ENCODE measurements at places on chromosomes 2 and 18.

GRCh38 chr2:46471-47345 is at the start of gene FAM110C:
Gene FAM110C, minus strand, starts transcription at chr2:46505. Its CDS starts 120 bp downstream, at chr2:46385.
- no peak for DNase-seq

- no peak for DNase-seq
Measured at GRCh38 chr2:7621018-7621814, 704.0 kb downstream of the RNF144A start.

DNA sequence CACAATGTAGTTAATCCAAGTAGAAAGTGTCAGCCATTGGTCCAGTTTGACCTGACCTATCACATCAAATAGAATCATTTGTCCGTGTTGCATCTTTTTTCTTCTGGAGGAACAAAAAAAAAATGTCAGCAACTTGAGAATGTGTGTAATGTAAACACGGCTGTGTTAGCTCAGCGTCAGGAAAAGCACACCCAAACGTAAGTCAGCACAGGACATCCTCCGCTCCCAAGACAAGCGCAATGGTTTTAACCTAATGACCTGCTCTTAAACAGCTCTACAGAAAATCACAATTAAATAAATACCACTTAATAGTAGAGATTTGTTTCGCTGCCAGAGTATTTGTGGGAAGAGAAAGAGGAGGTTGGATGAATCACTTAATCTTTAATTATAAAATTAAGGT is 59.4 kb downstream of the OSR1 start:
- peak; percentile 92 for DNase-seq

GRCh38 chr18:48667276-48668254 is 128.7 kb downstream of the CTIF start:
- DNase-seq, result no peak

- DNase-seq, result peak; percentile 95
Measured at GRCh38 chr2:240579771-240580614, 6.5 kb upstream of the CAPN10 start.

DNA sequence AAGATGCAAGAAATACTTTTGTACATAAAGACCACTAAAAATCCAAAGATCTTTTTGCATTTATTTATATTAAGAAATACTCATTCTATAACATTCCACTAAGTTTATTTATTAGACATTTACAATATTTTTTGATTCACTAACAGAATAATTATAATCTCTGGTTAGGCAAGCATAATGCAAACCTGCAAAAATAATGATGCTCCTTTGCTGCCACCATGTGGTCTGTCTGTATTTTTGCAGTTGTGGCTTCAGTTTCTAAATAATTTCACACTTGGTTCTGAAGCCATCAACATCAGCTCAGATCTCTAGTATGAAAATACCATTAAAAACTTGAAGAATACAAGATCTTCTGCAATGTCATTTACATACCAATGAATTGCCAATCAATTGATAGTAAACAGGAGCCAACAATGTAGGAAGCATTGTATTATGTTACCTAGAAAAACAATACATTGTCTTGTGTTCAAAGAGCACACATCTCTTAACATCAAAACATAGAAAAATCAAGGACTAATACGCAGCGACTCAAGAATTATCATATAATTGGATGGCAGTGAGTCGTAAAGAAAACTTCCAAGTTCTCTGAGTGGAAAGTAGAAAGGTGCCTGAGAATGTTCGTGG is 28.8 kb upstream of the WDR75 start:
- DNase-seq, result peak; percentile 79

GRCh38 chr18:78924301-78924700 is 55.3 kb upstream of the SALL3 start:
- no peak for DNase-seq

- no peak for DNase-seq
Measured at GRCh38 chr2:150531591-150531990, 44.1 kb upstream of the RND3 start.

GRCh38 chr2:30781961-30782533 is 25.2 kb downstream of the CAPN13 start:
- no peak for DNase-seq

- no peak for DNase-seq
Measured at GRCh38 chr2:41937464-41937906, 110.3 kb upstream of the PKDCC start.

DNA sequence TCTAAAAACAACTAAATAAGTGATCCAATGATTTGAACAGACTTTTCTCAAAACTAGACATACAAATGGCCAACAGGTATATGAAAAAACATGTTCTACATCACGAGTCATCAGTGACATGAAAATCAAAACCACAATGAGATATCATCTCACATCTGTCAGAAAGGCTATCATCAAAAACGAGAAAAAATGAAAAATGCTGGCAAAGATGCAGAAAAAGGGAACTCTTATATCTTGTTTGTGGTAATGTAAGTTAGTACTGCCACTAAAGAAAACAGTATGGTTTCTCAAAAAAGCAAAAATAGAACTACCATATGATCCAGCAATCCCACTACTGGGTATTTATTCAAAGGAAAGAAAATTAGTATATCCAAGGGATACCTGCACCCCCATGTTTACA is 255.3 kb upstream of the FBXO11 start:
- no peak for DNase-seq

DNA sequence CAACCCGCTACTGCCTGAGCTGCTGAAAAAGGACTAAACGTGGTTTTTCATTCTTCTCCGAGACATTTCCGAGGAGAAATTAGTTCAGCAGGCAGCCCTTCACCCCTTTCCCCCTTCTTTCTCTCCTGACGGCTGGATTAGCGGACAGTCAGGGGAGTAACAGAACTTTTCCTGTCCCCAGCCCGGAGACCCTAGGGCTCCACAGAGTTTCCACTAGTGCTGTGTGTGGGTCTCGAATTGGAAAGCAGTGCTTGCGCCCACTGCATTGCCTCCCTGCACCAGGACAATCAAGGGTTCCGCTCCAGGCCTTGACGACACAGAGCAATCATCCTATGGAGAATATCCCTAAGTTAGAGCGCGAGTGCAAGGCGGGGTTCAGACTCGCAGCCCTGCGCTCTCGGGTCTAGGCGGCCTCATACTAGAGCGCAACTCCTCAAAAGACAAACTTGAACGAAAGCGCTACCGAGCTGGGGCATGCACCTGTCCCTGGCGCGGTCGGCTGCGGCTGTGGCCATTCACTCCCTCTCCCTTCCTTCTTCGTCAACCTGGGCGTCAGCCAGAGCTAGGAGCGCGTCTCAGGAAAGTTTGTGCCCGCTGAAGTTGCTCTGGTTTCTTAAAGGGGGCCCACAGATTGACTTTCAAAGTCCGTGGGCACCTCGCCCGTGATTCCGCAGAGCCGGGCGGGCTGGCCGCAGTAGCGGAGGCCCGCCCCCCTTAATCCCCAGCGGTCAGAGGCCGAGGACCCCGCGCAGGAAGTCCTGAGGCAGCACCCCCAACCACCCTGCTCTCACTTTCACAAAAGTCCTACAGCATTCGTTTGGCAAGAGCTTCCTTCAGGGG is 801 bp downstream of the OSR1 start:
- peak; percentile 28 for DNase-seq

- DNase-seq, result no peak
Measured at GRCh38 chr2:79782576-79783452, 270.0 kb downstream of the CTNNA2 start.

GRCh38 chr2:181520253-181520652 is 63.1 kb downstream of the ITGA4 start:
- DNase-seq, result no peak

- no peak for DNase-seq
Measured at GRCh38 chr2:166841679-166842078, 46.6 kb upstream of the XIRP2 start.

- DNase-seq, result peak; percentile 13
Measured at GRCh38 chr2:227222292-227222691, 57.9 kb downstream of the COL4A3 start.

- DNase-seq, result no peak
Measured at GRCh38 chr2:5377323-5377722, 314.9 kb upstream of the SOX11 start.

DNA sequence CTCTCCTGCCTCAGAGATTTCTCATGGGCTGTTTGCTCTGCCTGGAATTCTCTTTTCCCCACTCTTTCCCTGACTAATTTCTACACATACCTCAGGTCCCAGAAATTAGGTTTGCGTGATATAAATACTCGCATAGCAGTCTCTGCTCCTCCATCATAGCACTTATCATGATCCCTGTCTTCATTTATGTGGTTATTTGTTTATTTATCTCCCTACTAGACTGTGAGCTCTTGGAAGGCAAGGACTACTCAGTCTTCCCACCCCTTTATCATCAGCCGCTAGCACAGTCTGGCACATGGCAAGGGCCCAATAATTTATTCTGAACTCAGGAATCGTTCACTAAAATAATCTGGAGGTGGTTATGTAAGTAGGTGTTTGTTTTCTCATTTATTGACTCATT is 79.3 kb downstream of the ADCYAP1 start:
- DNase-seq, result no peak

DNA sequence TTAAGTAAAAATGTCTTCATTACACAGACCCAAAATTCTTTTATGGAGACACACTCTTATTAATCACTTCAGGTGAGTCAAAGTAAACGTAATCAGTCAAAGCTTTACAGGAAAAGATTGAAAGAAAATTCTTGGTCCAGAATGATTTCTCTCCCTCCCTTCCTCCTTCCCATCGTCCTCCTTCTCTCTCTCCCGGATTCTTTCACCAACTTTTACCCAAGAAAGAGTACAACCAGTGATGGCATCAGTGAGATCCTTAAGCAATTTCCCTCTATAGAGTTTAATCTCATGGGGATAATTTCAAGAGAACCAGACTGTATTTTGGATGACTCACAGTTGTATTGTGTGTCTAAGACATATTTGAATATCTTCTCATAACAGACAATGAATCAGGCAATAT is 258.1 kb downstream of the ALK start:
- DNase-seq, result peak; percentile 6

DNA sequence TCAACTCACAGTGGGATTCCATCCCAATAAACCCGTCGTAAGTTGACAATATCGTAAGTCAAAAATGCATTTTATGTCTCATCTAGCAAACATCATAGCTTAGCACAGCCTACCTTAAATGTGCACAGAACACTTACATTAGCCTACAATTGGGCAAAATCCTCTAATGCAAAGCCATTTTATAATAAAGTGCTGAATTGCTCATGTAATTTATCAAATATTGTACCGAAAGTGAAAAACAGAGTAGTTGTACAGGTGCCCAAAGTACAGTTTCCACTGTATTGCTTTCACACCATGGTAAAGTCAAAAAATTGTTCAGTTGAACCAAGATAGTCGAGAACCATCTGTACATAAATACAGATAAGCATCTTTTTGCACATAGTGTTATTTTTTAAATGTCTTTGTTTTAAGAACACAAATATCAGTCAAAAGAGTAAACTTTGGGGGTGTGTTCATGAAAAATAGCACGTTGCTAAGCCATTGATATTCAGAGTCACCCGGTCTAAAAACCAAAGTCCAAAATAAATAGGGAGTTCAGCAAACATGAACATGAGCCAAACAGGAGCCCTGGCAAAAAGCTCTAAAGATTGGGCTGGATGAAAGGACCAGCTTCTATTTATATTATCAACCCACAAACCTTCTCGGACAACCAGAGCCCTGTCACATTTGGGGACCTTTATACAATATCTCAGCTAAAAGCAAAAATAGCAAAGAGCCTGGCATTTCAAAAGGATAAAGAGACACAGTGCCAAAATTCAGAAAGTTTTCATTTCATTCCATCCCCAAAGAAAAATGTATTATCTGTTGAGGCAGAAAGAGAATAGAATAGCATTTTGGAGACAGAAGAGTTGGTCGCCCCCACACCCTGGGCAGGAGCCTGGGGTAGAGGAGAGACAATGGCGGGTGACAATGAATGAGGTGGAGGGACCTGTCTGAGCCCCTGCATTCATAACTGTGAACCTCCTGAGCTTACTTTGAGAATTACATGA is 105.9 kb upstream of the SH3BP4 start:
- DNase-seq, result no peak

DNA sequence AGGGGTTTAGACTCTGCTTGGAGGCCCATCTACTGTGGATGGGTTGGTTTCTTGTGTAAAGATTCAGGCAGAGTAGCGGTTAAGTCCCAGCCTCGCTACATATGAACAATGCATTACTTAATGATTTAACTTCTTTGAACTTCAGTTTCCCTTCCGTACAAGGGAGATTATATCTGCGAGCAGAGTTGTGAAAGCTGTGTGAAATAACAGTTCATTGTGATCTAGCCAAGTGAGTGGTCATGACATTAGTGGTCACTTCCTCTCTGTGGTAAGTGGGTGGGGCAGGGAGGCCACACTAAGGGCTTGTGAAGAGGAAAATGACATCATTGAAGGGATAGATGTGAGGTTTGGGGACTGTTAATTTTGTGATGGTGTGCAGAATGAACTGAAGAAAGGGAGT is 14.1 kb upstream of the MEX3C start:
- peak; percentile 52 for DNase-seq

- no peak for DNase-seq
Measured at GRCh38 chr18:5144629-5145028, 52.4 kb downstream of the AKAIN1 start.

All from fibroblast of villous mesenchyme (primary cell).